ENCODE measurements at places on chromosomes 4 and X.

GRCh38 chr4:186205156-186205555 lies 13.8 kb downstream of the CYP4V2 start:
- no peak for DNase-seq

- no peak for DNase-seq
Measured at GRCh38 chr4:34534916-34535315, 1709.4 kb downstream of the ARAP2 start.

- DNase-seq: no peak
Measured at GRCh38 chrX:12329476-12329875, 191.2 kb downstream of the FRMPD4 start.

- no peak for DNase-seq
Measured at GRCh38 chr4:35229021-35229420, 1015.3 kb downstream of the ARAP2 start.

- peak; percentile 13 for DNase-seq
Measured at GRCh38 chr4:119785963-119786362, 157.4 kb upstream of the PDE5A start.

GRCh38 chrX:37644381-37645305 lies 40.9 kb upstream of the XK start:
- DNase-seq: no peak

GRCh38 chr4:135966936-135967335 lies 1565.4 kb downstream of the PCDH18 start:
- no peak for DNase-seq

GRCh38 chr4:85595098-85595775 lies 120.3 kb downstream of the ARHGAP24 start:
- no peak for DNase-seq

- DNase-seq: no peak
Measured at GRCh38 chrX:11352296-11352741, 59.1 kb downstream of the AMELX start.

DNA sequence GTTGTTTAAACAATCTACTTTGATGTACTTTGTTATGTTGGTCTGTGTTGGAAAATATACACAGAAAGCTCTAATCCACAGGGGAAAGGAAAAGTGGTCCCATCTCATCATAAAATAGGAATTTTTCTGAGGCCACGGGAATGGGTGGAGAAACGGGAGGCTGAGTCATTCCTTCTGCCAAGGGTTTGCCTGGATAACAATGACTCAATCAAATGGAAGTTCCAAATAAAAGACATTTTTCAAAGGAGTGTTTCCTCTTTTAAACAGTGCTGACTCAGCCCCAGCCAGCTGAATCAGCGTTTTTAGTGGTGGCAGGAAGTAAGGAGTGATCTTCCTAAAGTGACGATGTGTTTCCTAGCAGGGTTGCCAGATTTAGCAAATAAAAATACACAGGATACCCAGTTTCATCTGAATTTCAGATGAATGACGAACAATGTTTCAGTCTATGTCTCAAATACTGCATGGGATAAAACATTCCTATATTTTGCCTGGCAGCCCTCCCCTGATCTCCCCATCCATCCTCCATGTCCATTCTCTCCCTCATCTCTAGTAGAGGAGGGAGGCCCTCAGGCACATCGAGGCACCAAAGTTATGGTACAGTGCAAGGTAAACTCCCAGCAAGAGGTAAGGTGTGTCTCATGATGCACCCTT lies 345.4 kb upstream of the GATB start:
- DNase-seq: no peak

GRCh38 chr4:110062166-110062565 lies 136.2 kb downstream of the ELOVL6 start:
- no peak for DNase-seq

DNA sequence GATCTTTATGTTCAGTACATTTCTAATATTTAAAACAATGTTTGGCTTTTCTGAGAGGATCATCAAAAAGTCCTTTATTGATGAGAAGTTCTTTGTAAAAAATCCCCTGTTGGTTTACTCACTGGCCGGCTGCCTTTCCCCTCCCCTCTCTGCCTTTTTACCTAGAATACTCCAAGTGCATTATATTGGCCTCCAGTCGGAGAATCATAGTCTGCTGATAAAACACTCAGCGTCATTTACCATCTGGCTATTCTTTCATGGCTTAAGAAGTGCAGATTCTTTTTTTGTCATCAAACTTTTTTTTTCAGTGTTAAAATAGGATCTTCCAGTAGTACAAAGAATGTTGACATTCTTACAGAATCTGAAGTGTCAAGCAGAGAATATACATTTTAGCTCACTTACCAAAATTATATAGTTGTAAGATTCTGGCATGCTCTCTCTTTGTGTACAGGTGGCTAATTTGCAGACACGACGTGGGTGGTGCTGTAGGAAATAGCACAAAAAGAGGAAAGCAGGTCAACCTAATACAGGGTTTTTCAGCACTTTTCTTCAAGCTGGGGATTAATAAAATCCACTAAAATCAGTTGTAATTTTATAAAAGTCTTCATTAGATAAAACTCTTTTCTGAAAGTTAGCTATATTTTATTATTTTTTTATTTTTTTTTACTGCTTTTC lies 731.8 kb downstream of the KCTD8 start:
- no peak for DNase-seq

DNA sequence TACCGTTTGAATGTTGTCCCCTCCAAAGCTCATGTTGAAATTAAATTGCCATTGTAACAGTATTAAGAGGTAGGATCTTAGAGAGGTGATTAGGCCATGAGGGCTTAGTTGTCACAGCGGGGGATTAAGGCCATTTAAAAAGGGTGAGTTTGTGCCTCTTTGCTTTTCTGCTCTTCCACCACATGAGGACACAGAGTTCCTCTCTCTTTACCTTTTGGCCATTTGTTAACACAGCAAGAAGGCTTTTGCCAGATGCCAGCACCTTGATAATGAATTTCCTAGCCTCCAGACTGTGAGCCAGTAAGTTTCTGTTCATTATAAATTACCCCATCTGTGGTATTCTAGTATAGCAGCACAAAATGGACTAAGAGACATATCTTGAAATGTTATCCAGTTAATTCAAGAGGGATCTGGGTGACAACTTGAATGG lies 7.8 kb upstream of the HERC3 start:
- no peak for DNase-seq

- DNase-seq: no peak
Measured at GRCh38 chrX:110588164-110588563, 207.5 kb downstream of the CHRDL1 start.

GRCh38 chr4:79650217-79650616 lies 242.2 kb upstream of the GK2 start:
- no peak for DNase-seq

DNA sequence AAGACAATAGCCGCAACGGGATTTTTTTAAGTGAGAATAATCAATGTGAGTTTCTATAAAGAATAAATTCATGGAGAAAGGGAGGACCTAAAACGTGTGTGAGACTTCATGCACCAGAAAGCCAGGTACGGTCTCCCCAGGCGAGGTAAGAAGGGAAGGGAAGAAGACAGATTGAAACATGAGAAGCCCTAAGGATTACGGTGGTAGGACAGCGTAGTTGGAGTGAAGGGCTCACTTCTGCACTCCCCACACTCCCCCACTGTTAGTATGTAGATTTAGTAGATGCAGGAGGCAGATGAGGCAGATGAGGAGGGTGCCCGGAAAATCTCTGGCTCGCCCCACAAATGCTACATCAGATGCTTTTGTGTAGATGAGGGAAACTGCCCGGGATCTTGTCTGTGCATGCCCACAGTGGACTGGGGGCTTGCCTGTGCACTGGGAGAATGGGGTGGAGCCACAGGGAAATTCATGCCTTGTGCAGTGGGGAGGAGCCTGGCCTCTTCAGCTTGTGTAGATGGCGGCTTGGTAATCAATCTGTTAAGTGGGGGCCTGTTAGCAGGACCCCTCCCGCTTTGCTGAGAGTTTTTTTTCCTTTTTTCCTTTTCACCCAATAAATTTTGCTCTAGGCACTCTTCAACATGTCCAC lies 1544.5 kb upstream of the TENM3 start:
- no peak for DNase-seq

- DNase-seq: no peak
Measured at GRCh38 chr4:67558493-67558892, at the start of gene STAP1. TSS of gene STAP1 (plus strand) at chr4:67558727. CDS start at chr4:67558810, 83 bp downstream.

- DNase-seq: no peak
Measured at GRCh38 chr4:84920617-84921016, 45.9 kb downstream of the WDFY3 start.

DNA sequence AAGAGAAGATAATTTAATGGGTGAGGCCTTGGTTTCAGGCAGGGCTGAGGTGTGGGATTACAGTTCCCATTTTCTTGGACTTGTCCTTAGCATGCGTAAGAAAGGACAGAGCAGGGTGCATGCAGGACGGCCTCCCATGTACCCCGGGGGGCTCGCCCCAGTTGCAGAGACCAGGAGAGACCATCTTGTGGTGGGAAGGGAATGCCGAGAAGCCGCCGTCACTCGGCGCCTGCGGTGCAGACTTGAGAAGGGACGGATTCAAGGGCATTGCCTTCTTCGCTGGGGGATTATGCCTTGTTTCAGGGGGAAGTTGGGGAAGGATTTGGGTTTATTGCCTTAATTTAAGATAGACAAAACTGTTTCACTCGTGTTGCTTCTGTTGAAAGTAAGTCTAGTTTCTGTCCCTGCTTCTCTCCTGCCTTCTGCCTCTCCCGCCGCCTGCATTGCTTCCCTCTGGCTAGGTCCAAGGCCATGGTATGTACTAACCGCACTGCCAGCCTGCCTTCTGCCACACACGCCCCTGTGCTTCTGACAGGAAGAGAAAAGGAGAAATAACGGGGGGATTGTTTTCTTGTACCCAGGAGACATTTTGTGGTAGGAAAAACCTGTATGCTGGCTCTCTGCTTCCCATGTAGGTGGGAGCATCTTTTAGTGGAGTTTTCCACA lies 175.9 kb downstream of the DCLK2 start:
- DNase-seq: no peak

DNA sequence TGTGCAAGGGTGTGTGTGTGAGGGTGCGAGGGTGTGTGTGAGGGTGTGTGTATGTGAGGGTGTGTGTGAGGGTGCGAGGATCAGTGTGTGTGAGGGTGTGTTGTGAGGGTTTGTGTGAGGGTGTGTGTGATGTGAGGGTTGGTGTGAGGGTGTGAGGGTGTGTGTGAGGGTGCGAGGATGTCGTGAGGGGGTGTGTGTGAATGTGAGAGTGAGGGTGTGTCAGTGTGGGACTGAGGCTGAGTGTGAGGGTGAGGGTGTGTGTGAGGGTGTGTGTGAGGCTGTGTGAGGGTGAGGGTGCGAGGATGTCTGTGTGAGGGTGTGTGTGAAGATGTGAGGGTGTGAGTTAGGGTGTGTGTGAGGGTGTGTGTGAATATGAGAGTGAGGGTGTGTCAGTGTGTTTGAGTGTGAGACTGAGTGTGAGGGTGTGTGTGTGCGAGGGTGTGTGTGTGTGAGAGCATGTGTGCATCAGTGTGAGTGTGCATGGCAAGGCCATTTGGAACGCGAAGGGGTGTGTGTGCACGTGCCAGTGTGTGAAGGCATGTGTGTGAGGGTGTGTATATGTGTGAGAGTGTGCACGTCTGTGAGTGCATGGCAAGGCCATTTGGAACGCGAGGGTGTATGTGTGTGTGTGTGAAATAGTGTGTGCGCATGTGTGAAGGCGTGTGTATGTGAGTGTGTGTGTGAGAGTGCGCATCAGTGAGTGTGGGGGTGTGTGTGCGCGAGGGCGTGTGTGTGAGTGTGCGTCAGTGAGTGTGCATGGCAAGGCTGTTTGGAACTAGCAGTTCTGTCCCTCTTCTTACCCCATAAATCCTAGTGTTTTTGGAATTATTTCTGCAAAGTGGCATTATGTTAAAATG lies 69.8 kb downstream of the RGS12 start:
- DNase-seq: no peak

DNA sequence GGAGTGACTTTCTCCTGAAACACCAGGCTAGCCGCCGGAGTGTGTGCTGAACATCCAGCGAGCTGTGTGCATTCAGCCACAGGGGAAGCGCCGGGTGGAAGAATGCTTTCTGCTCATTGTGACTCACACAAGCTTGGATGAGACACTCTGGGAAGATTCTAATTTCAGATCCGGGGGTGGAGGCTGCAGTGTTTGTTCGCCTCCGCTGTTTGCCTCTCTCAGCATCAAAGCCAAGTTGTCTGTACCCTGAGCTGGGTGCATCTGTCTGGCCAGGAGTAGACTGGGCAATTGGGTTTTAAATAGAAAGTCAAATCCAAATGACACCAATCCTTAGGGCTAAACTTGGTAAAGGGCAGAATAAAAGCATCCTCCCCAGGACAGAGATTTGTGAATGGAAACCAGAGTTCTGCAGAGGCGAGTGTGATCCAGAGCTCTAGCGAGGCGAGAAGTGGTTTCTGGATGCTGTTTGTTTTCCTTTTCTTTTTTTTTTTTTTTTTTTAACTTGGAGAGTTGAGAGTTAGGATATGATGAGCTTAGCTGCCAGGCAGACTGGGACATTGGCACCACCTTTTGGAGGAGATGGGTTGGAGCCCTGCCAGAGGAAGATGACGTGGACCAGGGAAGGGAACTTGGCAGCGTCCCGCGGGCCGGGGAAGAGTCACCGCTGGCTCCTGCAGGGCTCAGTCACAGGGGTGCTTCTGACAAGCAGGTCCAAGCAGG lies 196.0 kb upstream of the PSAPL1 start:
- DNase-seq: no peak

- DNase-seq: no peak
Measured at GRCh38 chr4:119124352-119124751, 11.3 kb upstream of the MYOZ2 start.

- peak; percentile 67 for DNase-seq
Measured at GRCh38 chrX:40108959-40109287, 11.2 kb upstream of the BCOR start.

DNA sequence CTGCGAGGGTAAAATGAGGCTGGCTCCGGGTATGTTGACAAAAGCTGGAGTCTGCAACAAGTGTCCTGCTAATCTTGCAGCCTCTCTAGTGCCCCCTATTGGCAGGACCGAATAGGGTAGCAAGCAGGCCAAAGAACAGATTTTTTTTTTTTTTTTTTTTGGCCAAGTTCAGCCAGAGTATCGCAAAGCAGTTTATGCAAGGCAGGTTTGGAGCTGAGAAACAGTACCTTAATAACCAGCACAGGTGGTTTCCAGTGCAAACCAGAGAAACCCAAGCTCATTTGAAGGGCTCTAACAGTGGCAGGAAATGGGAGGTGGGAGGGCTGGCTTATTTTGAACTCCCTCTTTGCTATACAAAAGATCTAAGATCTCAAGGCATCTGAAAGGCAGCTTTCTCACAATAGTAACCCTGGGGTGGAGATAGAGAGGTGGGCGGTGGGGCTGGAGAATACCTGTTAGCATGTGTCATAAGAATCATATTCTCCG lies 38.2 kb upstream of the OCIAD2 start:
- DNase-seq: peak; percentile 15

GRCh38 chr4:2333916-2334644 lies 72.2 kb upstream of the MXD4 start:
- DNase-seq: no peak

DNA sequence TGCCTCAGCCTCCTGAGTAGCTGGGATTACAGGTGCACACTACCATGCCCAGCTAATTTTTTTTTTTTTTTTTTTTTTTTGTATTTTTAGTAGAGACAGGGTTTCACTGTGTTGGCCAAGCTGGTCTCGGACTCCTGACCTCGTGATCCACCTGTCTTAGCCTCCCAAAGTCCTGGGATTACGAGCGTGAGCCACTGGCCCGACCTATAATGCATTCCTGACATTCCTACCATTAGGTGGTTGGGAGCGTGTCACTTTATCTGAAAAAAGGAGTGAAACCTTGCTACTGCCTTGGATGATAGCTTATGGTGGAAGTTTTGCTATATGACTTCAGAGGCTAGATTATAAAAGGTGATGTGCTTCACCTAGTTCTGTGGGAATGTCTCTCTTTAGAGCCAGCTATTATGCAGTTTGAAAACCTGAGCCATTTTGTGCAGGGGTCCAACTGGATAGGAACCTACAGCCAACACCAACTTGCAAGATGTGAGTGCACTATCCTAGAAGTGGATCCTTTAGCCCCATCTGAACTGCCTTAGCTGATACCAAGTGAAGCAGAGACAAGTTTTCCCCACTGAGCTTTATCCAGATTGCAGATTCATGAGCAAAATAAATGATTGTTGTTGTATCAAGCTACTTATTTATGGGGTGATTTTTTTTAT lies 29.8 kb upstream of the EMCN start:
- no peak for DNase-seq
